T-helper 1 cell (primary cell): ENCODE measurements at places on chromosomes 2 and 18.

GRCh38 chr2:181977661-181978350, 7.8 kb upstream of the PPP1R1C start:
- DNase-seq = no peak

DNA sequence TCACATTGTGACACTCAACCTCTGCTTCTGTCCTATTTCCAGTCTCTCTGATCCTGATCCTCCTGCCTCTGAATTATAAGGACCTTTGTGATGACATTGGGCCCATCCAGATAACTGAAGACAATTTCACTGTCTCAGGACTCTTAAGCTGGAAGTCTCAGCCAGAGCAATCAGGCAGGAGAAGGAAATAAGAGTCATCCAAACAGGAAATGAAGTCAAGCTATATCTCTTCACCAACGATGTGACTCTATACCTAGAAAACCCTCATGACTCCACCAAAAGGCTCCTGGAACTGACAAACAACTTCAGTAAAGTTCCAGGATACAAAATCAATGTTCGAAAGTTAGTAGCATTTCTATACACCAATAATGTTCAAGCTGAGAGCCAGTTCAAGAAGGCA, 29.3 kb upstream of the TWIST2 start:
- DNase-seq = no peak

- DNase-seq = no peak
Observed at GRCh38 chr18:36735130-36735529, 93.7 kb downstream of the TPGS2 start.

GRCh38 chr2:197251576-197251975, 59.0 kb downstream of the ANKRD44 start:
- no peak for DNase-seq

- DNase-seq = no peak
Observed at GRCh38 chr2:147386284-147386683, 458.5 kb upstream of the ACVR2A start.

- no peak for DNase-seq
Observed at GRCh38 chr2:227395556-227395955, 7.8 kb upstream of the SCYGR1 start.

- no peak for DNase-seq
Observed at GRCh38 chr2:152200565-152201465, 25.3 kb upstream of the STAM2 start.

- no peak for DNase-seq
Observed at GRCh38 chr2:99158599-99158998, 3.8 kb downstream of the LIPT1 start.

DNA sequence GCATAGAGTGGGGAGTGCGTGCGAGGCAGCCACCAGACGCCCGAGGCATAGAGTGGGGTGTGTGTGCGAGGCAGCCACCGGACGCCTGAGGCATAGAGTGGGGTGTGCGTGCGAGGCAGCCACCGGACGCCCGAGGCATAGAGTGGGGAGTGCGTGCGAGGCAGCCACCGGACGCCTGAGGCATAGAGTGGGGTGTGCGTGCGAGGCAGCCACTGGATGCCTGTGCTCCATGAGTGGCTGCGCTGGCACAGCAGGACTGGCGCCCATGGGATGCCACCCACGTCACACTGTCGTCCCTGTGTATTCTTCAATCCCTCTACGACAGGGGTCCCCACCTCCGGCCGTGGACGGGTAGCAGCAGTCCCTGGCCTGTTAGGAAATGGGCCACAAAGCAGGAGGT, 221.9 kb downstream of the HDAC4 start:
- no peak for DNase-seq

GRCh38 chr2:99691926-99692325, 202.1 kb upstream of the REV1 start:
- DNase-seq = no peak

- no peak for DNase-seq
Observed at GRCh38 chr2:132980304-132980703, 310.3 kb upstream of the LYPD1 start.

DNA sequence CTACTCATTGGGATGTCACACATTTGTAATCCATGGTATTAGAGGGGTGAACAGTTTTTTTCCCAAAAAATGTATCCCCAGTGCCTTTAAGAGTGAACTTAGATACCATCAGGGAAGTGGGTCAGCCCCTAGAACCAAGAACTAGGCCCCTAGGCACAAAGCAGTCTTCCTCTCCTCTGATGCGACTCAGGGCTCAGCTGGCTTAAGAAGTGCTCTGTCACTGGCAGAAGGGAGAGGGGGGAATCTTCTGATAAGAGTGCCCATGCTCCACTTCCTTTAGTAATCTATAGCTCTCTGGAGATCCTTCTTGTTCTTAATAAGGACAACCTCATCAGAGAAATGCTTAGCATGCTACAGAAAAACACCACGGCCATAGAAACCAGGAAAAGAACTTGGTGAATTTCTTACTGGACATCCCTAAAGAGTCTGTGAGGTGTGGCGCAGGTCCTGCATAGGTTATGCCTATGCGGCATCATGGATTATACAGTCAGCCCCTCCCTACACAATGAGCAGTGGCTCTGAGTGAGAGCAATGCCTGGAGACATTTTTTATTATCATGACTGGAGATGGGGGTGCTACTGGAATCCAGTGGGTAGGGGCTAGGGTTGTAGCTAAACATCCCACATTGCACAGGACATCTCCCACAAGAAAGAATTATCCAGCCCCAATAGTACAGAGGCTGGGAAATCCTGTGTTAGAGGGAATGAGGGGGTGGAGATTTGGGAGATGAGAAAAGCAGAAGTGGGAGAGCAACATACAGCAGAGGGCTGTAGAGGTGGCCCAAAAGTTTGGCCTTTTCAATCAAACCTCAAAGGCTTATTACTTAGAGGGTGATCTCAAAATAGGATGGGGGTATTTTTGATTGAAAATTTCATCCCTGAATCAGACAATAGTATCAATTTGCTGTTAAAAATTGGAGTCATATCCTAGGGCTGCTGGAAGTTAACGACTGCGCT, 21.7 kb upstream of the ZNF385B start:
- no peak for DNase-seq

DNA sequence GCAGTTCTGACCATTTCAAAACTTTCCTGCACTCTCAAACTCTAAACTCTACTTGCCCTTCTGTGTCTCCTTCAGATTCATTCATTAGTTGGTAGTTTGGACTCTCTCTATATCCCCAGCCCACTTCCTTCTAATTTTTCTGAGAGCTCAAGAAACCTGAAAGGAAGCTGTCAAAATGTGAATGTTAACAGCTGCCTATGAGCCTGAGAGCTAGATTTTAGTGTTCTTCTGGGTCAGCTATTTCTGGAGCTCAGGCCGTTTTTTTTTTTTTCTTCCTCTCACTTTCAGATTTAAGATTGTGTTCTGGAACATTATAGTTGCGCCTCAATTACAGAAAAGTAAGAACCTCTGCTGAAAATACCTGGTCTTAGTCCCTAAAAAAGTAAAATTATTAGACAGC, 73.1 kb downstream of the RTN4 start:
- DNase-seq = no peak

- no peak for DNase-seq
Observed at GRCh38 chr2:147542351-147542750, 302.5 kb upstream of the ACVR2A start.

- no peak for DNase-seq
Observed at GRCh38 chr18:44693030-44693784, 12.5 kb downstream of the SETBP1 start.

DNA sequence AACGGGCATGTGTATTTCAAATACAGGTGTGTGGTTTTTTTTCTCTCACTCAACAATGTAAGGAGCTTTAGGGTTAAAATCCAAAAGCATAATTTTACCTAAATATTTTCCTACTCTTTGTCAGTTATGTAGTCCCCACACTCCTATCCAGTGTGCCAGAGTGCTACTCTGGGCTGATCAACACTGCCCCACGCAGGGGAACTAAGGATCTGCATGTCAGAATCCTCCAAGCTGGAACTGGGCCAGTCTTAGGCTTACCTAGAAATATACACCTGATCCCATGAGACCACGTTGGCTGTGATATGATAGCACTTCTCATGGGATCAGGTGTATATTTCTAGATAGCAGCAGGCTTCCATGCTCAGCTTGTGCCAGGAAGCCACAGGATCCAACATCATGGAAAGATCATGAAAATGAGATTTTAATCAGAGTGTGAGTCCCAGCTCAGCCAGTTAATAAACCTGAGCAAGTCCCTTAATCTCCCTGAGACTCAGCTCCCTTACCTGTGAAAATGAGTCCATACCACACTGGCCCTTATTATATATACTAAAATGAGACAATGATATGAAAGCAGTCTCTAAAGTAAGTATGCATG, 29.7 kb downstream of the CCDC141 start:
- DNase-seq = no peak

GRCh38 chr2:215137741-215138340, 585 bp downstream of the ABCA12 start:
- no peak for DNase-seq

DNA sequence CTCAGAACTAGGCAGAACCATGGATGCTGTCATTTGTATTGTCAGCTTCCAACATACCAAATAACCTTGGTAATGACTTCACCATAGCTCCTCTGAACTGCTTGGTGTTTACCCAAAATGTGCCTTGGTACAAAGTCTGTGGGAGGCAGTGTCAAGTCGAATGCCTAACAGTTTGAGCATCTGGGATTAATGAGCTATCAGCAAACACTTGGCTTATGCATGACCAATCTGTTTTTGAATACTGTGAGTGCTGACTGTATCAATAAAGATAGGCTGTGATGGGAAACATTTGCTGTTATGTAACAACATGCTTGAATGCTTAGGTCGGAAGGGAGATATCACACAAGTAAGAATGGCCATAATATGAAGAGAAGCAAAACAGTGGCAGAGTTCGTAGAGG, 455.4 kb downstream of the CMPK2 start:
- DNase-seq = no peak

DNA sequence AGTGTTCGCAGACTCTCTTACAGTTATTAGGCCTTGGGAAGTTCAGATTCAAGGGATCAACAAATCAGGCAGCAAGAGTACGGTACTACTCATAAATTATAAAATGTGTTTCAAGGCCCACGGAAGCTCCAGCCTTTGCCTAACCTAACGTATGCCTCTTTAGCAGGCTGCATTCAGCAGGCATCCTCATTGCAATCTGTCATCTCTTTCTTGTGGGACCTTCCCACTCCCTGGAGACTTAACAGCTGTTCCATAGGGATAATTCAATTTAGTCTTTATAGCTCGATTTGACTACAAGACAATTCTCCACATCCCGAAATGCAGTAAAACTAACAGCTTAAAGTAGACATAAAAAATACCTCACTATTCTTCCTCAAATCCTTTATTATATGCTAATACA, 453.7 kb downstream of the CNTNAP5 start:
- no peak for DNase-seq

GRCh38 chr18:69622184-69622583, 221.5 kb downstream of the DOK6 start:
- DNase-seq = no peak

DNA sequence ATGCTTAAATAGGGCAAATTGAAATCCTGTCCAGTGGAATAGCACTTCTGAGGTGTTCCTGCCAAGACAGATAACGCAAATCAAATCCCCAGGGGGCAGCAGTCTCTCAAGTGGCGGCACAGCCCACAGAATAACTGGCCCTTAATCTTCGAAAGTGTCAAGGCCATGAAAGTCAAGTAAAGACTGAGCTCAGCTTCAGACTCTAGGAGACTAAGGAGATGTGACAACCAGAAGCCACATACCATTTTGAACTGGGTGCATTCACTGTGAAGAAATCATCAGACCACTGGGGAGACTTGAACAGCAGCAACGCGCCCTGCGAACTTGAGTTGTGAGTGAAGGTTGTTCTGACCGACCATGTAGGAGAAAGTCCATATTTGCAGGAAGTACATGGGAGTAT, 66.0 kb upstream of the ASAP2 start:
- no peak for DNase-seq

DNA sequence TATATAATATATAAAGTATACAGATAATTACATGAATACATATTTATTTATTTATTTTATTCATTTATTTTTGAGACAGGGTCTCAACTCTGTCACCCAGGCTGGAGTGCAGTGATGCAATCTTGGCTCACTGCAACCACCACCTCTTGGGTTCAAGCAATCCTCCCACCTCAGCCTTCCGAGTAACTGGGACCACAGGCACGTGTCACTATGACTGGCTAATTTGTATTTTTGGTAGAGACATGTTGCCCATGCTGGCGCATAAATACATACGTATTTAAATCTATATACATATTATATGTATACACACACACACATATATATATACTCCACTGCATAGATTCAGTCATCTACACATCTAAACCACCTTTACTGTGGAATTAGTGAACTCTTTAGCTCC, 20.6 kb upstream of the NDUFV2 start:
- DNase-seq = peak; percentile 84

GRCh38 chr2:177476897-177477296, 84.3 kb downstream of the AGPS start:
- no peak for DNase-seq

GRCh38 chr18:55419132-55419946, 168.7 kb downstream of the TCF4 start:
- DNase-seq = no peak

GRCh38 chr2:133710613-133711012, 142.3 kb upstream of the NCKAP5 start:
- no peak for DNase-seq

- DNase-seq = no peak
Observed at GRCh38 chr2:8438476-8438875, 243.4 kb upstream of the ID2 start.

DNA sequence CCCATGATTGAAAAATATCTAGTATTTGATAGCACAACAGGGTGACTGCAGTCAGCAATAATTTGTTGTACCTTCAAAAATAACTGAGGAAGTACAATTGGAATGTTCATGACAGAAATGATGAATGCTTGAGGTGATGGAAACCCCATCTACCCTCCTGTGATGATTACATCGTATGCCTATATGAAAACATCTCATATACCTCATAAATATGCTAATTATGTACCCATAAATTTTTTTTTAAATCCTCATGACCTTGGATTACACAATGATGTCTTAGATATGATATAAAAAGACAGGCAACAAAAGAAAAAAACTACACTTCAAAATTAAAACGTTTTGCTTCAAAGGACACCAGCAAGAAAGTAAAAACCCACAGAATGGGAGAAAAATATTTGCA, 1.4 kb upstream of the POLR1B start:
- no peak for DNase-seq

DNA sequence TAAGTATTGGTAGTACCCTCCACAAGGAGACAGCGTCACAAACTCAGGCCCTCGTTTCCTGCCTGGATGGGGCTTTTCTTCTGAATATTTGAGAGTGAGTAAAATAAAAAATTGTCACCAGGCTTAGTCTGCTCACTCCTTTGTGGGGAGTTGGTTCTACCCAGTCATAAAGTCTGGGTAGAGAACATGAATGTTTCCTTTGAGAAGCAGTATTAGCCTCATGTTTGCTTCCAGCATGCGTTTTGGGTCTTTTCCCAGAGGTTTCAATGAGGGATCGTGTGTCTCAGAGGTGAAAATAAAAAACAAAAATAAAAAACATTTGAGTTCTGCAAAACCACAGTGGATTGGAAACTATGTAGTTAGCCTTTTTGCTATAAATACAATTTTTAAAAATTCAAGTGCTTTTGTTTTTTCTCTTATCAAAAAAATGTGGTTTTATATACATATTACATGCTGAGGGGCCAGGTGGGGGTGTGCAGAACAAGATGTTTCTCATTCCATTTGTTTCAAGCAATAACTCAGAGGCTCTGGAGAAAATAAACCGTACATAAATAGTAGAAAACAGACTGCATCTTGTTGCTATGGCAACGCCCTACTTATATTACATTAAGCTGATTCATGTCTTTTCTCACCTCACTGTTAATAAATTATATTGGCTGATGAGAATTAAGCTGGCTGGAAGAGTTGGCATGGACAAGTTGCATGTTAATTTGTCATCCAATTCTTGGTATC, 225.4 kb upstream of the FBXO11 start:
- DNase-seq = no peak

GRCh38 chr2:234447189-234447588, 49.7 kb downstream of the ARL4C start:
- DNase-seq = no peak
